ENCODE measurements at places on chromosomes 1 and 21. TPM values are rescaled to one million over a fixed set of nuclear protein-coding genes. Genes with fewer than 3 reads are reported as not detected.

GRCh38 chr1:62800281-62800680 lies 16.3 kb downstream of the ATG4C start:
- H3K4me3 ChIP-seq, result no peak overlapping the region
- no peak overlapping the region for H3K27ac ChIP-seq
- peaks cover 11% of the 10 kb centered on the region for H3K36me3 ChIP-seq
- no peaks in the 10 kb centered on the region for H3K4me1 ChIP-seq

The ASPM gene
- 38.6 TPM for total RNA-seq

The GPA33 gene
- total RNA-seq, result 1.4 TPM

DNA sequence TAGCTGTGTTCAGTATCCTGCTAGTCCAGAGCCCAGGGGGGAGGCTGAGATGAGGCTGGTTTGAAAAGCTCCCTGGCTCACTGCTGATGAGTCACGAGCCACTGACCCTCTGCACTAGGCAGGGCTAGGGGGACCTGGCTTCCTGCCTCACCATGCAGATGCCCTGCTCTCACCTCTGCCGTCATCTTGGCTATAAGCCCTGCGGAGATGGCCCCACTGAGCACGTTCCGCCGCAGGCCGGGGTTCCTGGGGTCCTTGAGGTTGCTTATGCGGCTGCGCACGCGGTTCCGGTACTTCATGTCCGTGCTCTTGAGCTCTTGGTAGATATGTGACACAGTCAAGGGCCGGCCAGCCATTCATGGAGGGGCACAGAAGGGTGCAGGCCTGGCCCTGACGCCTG lies 24.1 kb upstream of the ZNF436 start:
- H3K27ac ChIP-seq, result peak overlapping the region; percentile 43
- no peak overlapping the region for H3K4me3 ChIP-seq
- no peak for DNase-seq
- H3K36me3 ChIP-seq, result peaks cover 5% of the 10 kb centered on the region
- peaks cover 2% of the 10 kb centered on the region for H3K27me3 ChIP-seq
- peaks cover 22% of the 10 kb centered on the region for H3K4me1 ChIP-seq

DNA sequence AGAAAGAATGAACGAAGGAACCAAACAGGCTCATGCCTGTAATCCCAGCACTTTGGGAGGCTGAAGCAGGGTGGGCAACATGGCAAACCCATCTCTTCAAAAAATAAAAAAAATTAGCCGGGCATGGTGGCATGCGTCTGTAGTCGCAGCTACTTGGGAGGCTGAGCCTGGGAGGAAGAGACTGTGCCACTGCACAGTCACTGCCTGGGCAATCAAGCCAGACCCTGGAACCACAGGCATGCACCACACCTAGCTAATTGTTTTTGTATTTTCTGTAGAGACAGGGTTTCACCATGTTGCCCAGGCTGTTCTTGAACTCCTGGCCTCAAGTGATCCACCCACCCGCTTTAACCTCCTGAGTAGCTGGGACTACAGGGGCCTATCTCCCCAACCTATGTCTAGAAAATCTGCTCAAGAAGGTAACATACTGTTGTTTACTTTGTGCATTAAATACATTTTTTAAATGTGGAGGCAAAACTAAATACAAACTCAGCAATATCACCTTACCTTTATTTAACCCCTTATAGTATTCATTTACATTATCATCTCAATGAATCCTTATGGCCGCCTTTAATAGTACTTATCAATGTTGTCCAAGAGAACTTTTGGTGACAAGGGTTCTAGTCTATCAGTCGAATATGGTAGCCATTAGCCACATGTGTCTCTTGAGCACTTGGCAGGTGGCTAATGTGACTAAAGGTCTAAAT lies 2.7 kb downstream of the KHDC4 start:
- H3K4me3 ChIP-seq, result peak overlapping the region; percentile 70
- H3K36me3 ChIP-seq, result peaks cover 24% of the 10 kb centered on the region
- no peak for DNase-seq
- peaks cover 20% of the 10 kb centered on the region for H3K4me1 ChIP-seq
- no peaks in the 10 kb centered on the region for H3K27me3 ChIP-seq

DNA sequence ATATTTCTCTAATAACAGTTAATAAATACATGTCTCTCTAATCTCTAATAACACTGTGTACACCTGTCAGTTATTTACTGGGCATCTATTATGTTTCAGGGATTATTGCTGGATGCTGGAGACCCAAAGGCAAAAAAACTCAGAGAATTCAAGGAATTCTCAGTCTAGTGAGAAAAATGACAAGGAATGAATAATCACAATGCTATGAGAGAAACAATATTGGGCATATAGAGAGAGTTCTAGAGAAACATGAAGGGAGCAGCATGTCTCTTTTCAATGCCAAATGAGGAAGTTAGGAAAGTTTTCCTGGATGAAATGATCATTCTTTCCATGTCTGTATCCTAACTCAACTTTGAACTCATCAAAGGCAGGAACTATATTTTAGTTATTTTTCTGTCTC lies 82.8 kb downstream of the TNFSF18 start:
- no peaks in the 10 kb centered on the region for H3K27me3 ChIP-seq
- no peaks in the 10 kb centered on the region for H3K36me3 ChIP-seq
- no peak for DNase-seq
- H3K4me1 ChIP-seq, result peaks cover 5% of the 10 kb centered on the region
- no peak overlapping the region for H3K4me3 ChIP-seq
- no peak overlapping the region for H3K27ac ChIP-seq

The SLAMF9 gene
- not detected for total RNA-seq

- DNase-seq, result no peak
- H3K4me1 ChIP-seq, result peaks cover 23% of the 10 kb centered on the region
- no peaks in the 10 kb centered on the region for H3K27me3 ChIP-seq
- no peaks in the 10 kb centered on the region for H3K36me3 ChIP-seq
- no peak overlapping the region for H3K4me3 ChIP-seq
These were observed 28.1 kb upstream of the TARBP1 start for GRCh38 chr1:234507089-234507488.

- DNase-seq, result no peak
- H3K4me3 ChIP-seq, result no peak overlapping the region
- no peak overlapping the region for H3K27ac ChIP-seq
- H3K36me3 ChIP-seq, result no peaks in the 10 kb centered on the region
These were observed 144.8 kb upstream of the SLC35F3 start for GRCh38 chr1:233759665-233760064.

The DIRAS3 gene
- total RNA-seq, result 4.4 TPM

The TSTD1 gene
- 40.8 TPM for total RNA-seq

DNA sequence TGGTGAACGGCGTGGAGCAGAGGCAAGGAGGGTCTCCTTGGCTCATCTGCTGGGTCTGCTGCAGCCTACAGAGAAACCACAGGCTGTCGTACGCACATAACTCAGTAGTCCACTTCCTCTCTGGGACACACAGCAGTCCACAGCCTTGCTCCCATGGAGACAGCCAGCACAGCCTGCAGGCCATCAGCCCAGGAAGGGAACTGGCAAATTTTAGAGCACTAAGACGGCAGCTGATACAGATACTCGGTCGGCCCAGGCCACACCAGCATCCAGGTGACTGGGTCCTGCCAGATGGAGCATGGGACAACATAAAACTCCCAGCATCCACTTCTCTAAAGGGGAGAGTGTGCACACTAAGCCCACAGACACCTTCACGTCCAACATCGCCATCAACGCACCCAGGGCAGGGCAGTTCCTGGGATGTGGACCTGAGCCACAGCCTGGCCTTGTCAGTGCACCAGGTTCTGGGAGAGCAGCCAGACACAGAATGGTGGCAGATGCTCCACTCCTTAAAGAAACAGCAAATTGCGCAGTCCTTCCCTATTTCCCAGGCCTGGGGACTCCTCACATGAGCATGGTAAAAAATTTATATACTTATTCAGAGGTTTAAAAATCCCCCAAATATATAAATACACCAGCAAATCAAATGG lies 247.1 kb upstream of the RAB4A start:
- no peak overlapping the region for H3K4me3 ChIP-seq
- no peaks in the 10 kb centered on the region for H3K27me3 ChIP-seq
- H3K36me3 ChIP-seq, result no peaks in the 10 kb centered on the region
- DNase-seq, result no peak
- H3K4me1 ChIP-seq, result peaks cover 37% of the 10 kb centered on the region
- H3K27ac ChIP-seq, result no peak overlapping the region

DNA sequence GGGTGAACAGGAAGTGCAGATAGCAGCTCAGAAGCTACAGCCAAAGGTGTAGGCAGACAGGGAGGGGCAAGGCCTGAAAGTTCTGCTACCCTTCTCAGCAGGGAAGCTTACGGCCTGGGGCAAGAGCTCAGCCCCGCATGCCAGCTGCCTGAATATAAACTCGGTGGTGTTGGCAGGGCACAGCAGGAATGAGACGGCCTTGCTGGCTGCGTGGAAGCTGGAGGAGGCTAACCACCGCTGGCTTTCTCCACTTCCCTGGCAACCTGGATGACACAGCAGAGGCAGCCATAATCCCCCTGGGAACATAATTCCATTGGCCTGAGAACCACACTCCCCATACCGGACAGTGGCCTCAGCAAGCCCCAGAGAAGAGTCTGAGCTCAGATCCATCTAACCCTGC lies 81.9 kb upstream of the PRRC2C start:
- peak overlapping the region; percentile 4 for H3K4me3 ChIP-seq
- H3K4me1 ChIP-seq, result peaks cover 5% of the 10 kb centered on the region
- no peaks in the 10 kb centered on the region for H3K36me3 ChIP-seq
- no peaks in the 10 kb centered on the region for H3K27me3 ChIP-seq
- no peak for DNase-seq
- H3K27ac ChIP-seq, result peak overlapping the region; percentile 24

DNA sequence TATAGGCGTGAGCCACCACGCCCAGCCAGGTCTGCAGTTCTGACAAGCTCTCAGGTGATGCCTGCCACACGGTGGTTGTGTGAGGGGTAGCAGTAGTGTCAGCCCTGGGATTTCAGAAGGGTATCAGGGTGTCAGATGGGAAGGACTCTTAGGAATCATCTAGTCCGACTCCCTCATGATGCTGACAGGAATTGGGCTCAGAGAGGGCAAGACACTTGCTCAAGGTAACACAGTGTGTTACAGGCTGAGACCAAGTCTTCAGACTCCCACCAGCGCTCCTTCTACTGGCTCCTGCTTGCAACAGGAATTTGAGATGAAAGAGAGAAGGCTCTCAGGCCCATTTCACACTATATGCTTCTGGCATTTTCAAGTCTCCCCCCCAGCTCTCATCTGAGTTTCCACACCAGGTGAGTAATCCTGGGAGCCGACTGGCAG lies 6.9 kb downstream of the HTR1D start:
- no peak overlapping the region for H3K4me3 ChIP-seq
- no peak overlapping the region for H3K27ac ChIP-seq
- no peaks in the 10 kb centered on the region for H3K36me3 ChIP-seq
- peaks cover 4% of the 10 kb centered on the region for H3K4me1 ChIP-seq

GRCh38 chr21:44874497-44875315 lies 1.2 kb upstream of the PTTG1IP start:
- peaks cover 20% of the 10 kb centered on the region for H3K4me1 ChIP-seq
- peak overlapping the region; percentile 91 for H3K4me3 ChIP-seq
- no peaks in the 10 kb centered on the region for H3K36me3 ChIP-seq
- no peak for DNase-seq

GRCh38 chr21:18387994-18388393 lies 15.6 kb downstream of the TMPRSS15 start:
- H3K27ac ChIP-seq, result no peak overlapping the region
- H3K4me3 ChIP-seq, result no peak overlapping the region
- peaks cover 2% of the 10 kb centered on the region for H3K27me3 ChIP-seq
- no peaks in the 10 kb centered on the region for H3K36me3 ChIP-seq

GRCh38 chr1:92701147-92701546 lies 83.8 kb downstream of the EVI5 start:
- DNase-seq, result no peak
- H3K36me3 ChIP-seq, result peaks cover 9% of the 10 kb centered on the region
- H3K27me3 ChIP-seq, result no peaks in the 10 kb centered on the region
- H3K4me3 ChIP-seq, result no peak overlapping the region
- peaks cover 9% of the 10 kb centered on the region for H3K4me1 ChIP-seq

DNA sequence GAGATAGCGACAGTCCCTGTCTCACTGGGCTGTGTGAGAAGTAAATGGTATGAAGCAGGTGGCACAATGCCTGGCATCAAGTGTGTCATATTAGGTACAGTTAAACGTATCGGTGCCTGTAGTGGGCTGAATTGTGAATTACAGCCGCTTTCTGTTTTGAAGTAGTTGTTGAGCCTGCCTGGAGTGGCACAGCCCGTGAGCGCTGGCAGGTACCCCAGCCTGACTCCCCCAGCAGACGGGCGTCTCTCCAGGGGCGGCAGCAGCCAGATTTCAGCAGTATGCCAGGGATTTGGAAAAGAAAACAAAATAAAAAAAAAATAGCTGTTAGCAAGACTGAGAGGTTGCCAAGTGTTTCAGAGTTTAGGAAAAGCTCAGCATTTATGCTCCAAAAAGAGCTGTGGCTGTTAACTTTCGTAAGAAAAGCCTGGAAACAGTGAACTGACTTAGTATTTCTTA lies 26.6 kb upstream of the GPR153 start:
- H3K4me3 ChIP-seq, result no peak overlapping the region
- H3K4me1 ChIP-seq, result no peaks in the 10 kb centered on the region
- no peaks in the 10 kb centered on the region for H3K36me3 ChIP-seq

GRCh38 chr1:18575620-18576019 lies 55.0 kb upstream of the PAX7 start:
- H3K27ac ChIP-seq, result no peak overlapping the region
- H3K27me3 ChIP-seq, result peaks cover 25% of the 10 kb centered on the region
- H3K4me3 ChIP-seq, result no peak overlapping the region
- H3K4me1 ChIP-seq, result no peaks in the 10 kb centered on the region
- DNase-seq, result peak; percentile 80
- H3K36me3 ChIP-seq, result no peaks in the 10 kb centered on the region

The TFB2M gene
- 12.9 TPM for total RNA-seq

- no peaks in the 10 kb centered on the region for H3K27me3 ChIP-seq
- no peak overlapping the region for H3K27ac ChIP-seq
- H3K4me3 ChIP-seq, result no peak overlapping the region
- DNase-seq, result no peak
- H3K36me3 ChIP-seq, result peaks cover 6% of the 10 kb centered on the region
- H3K4me1 ChIP-seq, result peaks cover 12% of the 10 kb centered on the region
These were observed 10.8 kb downstream of the IPO13 start for GRCh38 chr1:43957407-43958040.

GRCh38 chr1:47686731-47687630 lies 249.1 kb downstream of the FOXD2 start:
- no peak overlapping the region for H3K27ac ChIP-seq
- H3K27me3 ChIP-seq, result peaks cover 50% of the 10 kb centered on the region
- H3K4me1 ChIP-seq, result peaks cover 55% of the 10 kb centered on the region
- no peaks in the 10 kb centered on the region for H3K36me3 ChIP-seq
